T-helper 17 cell (primary cell): ENCODE measurements at places on chromosomes 7 and 10. TPM values are rescaled to one million over a fixed set of nuclear protein-coding genes. Genes with fewer than 3 reads are reported as not detected.

Gene IL2RA
- total RNA-seq: 51.7 TPM

Gene EPC1
- 178 TPM for total RNA-seq

Gene AKR1C4
- total RNA-seq: not detected

Gene ANKRD1
- not detected for total RNA-seq

Gene RADIL
- total RNA-seq: 0.55 TPM

Gene SH2D4B
- 0.30 TPM for total RNA-seq

Gene SCIN
- not detected for total RNA-seq

Gene TDRD1
- not detected for total RNA-seq

Gene PCLO
- 0.07 TPM for total RNA-seq

Gene AKR1D1
- total RNA-seq: not detected

- H3K36me3 ChIP-seq: peaks cover 13% of the 10 kb centered on the region
- peak overlapping the region; percentile 58 for H3K4me3 ChIP-seq
- no peak for DNase-seq
- H3K4me1 ChIP-seq: peaks cover 21% of the 10 kb centered on the region
- H3K27me3 ChIP-seq: no peaks in the 10 kb centered on the region
Observed at GRCh38 chr10:110241841-110242240, 34.4 kb downstream of the MXI1 start.

- no peaks in the 10 kb centered on the region for H3K4me1 ChIP-seq
- H3K27ac ChIP-seq: no peak overlapping the region
- no peak overlapping the region for H3K4me3 ChIP-seq
- no peaks in the 10 kb centered on the region for H3K27me3 ChIP-seq
- H3K36me3 ChIP-seq: no peaks in the 10 kb centered on the region
Observed at GRCh38 chr7:116180302-116180701, 30.0 kb upstream of the TES start.

DNA sequence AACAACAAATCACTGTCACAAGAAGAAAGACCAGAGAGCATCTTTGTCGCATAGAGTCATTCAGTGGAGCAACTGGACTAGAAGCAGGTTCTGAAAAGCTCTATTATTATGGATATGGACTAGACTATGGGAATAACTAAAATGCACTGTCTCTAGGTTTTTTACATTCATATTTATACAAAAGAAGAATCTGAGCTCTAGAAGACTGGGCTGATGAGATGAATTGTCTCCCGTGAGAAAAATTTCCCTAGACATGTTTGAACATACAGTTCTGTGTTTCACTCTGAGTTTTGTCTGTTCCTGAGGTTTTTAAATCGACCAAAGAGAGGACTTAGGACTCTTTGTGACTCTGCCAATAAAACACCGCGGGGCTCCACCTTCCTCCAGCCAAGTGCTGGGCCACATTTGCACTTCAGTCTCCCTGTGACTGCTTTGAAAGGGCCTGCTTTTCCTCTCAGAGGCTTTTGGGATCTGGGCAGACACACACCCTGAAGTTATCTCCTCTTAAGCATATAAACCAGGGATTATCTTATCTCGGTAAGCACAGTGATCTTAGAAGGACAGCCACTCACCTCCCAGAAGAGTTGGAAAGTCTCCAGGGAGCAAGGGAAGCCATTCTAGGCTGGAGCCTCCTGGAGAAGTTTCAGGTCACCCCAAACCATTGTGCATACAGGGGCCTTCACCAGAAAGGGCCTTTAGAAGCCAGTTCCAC is 101.0 kb upstream of the JCAD start:
- H3K4me1 ChIP-seq: peaks cover 3% of the 10 kb centered on the region
- no peak for DNase-seq
- H3K27me3 ChIP-seq: peaks cover 40% of the 10 kb centered on the region
- H3K4me3 ChIP-seq: no peak overlapping the region
- no peak overlapping the region for H3K27ac ChIP-seq
- H3K36me3 ChIP-seq: no peaks in the 10 kb centered on the region

DNA sequence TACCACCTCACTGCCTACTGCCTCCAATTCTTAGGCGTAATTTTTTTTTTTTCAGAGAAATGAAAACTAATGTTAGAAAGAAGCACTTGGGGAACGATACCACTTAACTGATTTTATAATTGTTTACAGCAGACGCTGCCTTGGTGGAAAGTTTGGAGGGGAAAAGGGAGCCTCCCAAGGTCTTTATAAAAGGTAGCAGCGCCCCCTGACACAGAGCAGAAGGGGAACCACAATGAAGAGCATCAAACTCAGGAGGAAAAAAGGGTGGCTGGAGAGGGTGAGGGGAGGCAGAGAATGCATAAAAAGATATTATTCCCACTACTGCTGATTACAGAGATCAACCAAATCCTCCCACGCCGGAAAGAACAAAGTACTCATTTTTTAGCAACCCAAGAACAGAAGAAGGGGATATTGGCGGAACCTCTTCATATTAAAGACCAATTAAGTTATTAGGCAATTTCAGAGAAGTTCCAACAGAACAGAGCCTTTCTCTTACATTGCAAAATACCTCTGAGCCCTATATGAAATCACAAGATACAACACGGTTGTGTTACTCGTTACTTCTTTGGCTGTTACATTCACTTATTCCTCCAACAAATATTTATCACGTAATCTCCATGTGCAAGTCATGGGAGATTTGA is 135.8 kb downstream of the TEX36 start:
- DNase-seq: no peak
- no peaks in the 10 kb centered on the region for H3K4me1 ChIP-seq
- no peak overlapping the region for H3K4me3 ChIP-seq

DNA sequence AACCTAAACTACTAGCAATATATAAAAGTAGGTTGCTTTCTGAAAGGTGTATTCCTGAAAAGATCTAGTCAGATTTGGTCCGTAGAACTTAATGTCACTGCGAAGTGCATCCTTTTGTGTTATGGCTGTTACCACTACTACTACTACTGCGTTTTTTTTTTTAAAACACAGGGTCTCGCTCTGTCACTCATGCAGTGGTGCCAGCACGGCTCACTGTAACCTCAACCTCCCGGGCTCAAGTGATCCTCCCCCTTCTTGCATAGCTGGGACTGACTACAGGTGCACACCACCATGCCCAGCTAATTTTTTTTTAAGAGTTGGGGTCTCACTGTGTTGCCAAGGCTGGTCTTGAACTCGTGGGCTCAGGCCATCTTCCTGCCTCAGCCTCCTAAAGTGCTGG is 14.5 kb downstream of the WIPI2 start:
- no peak for DNase-seq
- H3K27ac ChIP-seq: no peak overlapping the region
- peaks cover 8% of the 10 kb centered on the region for H3K36me3 ChIP-seq
- H3K4me3 ChIP-seq: no peak overlapping the region
- peaks cover 26% of the 10 kb centered on the region for H3K4me1 ChIP-seq
- no peaks in the 10 kb centered on the region for H3K27me3 ChIP-seq

DNA sequence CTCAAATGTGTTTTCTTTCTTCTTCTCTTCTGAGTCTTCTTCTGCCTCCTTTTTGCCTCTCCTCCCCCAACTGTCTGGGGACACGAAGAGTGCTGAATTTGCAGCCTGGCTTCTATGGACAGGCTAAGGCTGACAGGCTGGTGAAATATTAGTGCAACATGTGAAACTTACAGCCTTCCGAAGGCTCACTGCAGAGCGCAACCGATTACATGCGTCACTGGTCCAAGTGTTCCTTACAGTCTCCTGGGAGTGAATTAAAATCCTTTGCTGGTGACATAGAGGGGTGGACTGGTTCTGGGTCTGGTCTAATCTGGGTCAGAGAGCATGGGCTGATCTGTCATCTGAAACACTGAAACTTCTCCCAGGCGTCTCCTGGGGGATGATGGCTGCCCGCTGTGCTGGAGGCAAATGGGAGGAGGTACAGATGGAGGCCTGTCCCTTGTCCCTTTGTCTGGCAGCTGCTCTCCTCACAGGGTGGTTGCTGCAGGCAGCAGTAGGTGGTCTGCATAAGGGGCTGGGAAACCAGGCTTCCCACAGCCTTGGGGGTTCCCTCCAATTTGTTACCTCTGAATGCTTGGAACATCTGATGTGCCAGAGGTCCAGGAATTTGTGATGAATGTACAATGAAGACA is 143.8 kb upstream of the BMPER start:
- H3K36me3 ChIP-seq: peaks cover 2% of the 10 kb centered on the region
- no peak for DNase-seq
- H3K4me3 ChIP-seq: no peak overlapping the region

- no peaks in the 10 kb centered on the region for H3K36me3 ChIP-seq
- peaks cover 17% of the 10 kb centered on the region for H3K27me3 ChIP-seq
- no peak for DNase-seq
- H3K4me3 ChIP-seq: no peak overlapping the region
- H3K4me1 ChIP-seq: no peaks in the 10 kb centered on the region
- no peak overlapping the region for H3K27ac ChIP-seq
Observed at GRCh38 chr7:96548664-96549063, 161.0 kb downstream of the SEM1 start.

DNA sequence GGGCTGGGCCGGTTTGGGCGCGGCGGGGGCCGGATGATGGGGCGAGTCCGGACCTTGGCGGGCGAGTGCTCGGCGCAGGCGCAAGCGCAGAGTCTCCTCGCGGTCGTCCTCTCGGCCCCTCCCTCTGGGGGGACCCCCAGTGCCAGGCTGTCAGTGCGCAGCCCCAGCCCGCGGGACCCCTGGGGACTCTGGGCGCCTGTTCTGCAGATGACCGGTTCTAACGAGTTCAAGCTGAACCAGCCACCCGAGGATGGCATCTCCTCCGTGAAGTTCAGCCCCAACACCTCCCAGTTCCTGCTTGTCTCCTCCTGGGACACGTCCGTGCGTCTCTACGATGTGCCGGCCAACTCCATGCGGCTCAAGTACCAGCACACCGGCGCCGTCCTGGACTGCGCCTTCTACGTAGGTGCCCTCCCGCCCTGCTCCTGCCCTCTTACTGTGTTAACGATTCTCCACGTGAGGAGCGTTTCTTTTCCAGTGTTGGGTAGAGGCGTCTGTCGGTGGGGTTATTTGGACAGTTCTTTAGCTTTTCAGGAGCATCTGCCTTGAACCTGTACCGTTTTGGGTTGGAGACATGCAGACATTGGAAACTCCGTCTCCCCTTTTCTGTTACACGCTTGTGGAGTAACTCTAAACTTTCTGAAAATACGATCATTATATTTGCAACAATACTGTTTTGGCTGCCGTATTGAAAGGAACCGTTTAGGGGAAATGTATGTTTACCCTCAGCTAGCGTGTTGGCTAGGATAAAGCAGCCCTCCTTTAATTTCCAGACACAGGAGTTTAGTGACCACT is 706 bp downstream of the BUB3 start:
- peak; percentile 31 for DNase-seq
- peak overlapping the region; percentile 98 for H3K27ac ChIP-seq
- H3K27me3 ChIP-seq: peaks cover 5% of the 10 kb centered on the region
- H3K4me3 ChIP-seq: peak overlapping the region; percentile 100
- H3K4me1 ChIP-seq: peaks cover 45% of the 10 kb centered on the region
- peaks cover 14% of the 10 kb centered on the region for H3K36me3 ChIP-seq

- no peaks in the 10 kb centered on the region for H3K4me1 ChIP-seq
- no peaks in the 10 kb centered on the region for H3K36me3 ChIP-seq
Observed at GRCh38 chr7:51300762-51301674, 15.6 kb downstream of the COBL start.

DNA sequence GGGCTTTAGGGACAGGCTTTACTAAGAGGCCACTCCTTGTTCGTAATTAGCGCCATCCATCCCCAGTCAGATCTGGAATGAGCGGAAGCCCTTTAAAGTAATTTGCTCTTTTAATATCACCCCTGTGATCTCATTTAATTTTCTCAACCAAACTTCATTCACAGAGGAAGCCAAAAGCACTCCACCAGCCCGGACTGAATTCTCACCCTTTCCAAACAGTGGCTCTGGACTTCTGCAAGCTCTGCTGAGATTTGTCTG is 43.1 kb downstream of the UNC5B start:
- H3K27me3 ChIP-seq: peaks cover 47% of the 10 kb centered on the region
- DNase-seq: no peak
- no peak overlapping the region for H3K27ac ChIP-seq
- H3K4me1 ChIP-seq: no peaks in the 10 kb centered on the region

GRCh38 chr7:136134503-136134902 is 157.3 kb upstream of the MTPN start:
- DNase-seq: no peak
- peaks cover 3% of the 10 kb centered on the region for H3K4me1 ChIP-seq
- H3K4me3 ChIP-seq: no peak overlapping the region
- peaks cover 3% of the 10 kb centered on the region for H3K36me3 ChIP-seq
- H3K27me3 ChIP-seq: no peaks in the 10 kb centered on the region

DNA sequence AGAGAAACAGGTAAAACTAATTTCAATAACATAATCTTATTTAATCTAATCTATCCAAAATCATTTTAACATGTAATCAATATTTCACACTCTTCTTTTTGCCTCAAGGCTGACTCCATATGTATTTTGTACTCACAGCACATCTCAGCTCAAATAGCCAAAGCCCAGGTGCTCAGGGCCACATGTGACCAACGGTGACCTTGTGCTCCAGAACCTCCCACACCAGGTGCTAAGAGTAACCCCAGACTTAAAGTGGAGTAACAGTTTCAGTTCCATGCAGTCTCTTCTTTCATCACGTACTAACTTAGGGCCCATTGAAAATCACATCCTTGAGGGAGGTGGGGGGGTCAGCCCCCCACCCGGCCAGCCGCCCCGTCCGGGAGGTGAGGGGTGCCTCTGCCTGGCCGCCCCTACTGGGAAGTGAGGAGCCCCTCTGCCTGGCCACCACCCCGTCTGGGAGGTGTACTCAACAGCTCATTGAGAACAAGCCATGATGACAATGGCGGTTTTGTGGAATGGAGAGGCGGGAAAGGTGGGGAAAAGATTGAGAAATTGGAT is 47.3 kb downstream of the NCAPG2 start:
- no peak overlapping the region for H3K4me3 ChIP-seq
- DNase-seq: no peak
- peaks cover 5% of the 10 kb centered on the region for H3K4me1 ChIP-seq
- no peak overlapping the region for H3K27ac ChIP-seq
- no peaks in the 10 kb centered on the region for H3K27me3 ChIP-seq

- no peak overlapping the region for H3K27ac ChIP-seq
- H3K27me3 ChIP-seq: no peaks in the 10 kb centered on the region
- no peak overlapping the region for H3K4me3 ChIP-seq
- no peaks in the 10 kb centered on the region for H3K4me1 ChIP-seq
Observed at GRCh38 chr7:41742401-41743020, 39.6 kb upstream of the INHBA start.

GRCh38 chr10:128221807-128222206 is 95.6 kb upstream of the MKI67 start:
- peaks cover 6% of the 10 kb centered on the region for H3K4me1 ChIP-seq
- peaks cover 4% of the 10 kb centered on the region for H3K36me3 ChIP-seq
- no peak overlapping the region for H3K4me3 ChIP-seq
- peaks cover 18% of the 10 kb centered on the region for H3K27me3 ChIP-seq
- DNase-seq: no peak
- no peak overlapping the region for H3K27ac ChIP-seq

GRCh38 chr7:88665892-88666514 is 93.5 kb upstream of the ZNF804B start:
- H3K27ac ChIP-seq: no peak overlapping the region
- no peak for DNase-seq
- no peak overlapping the region for H3K4me3 ChIP-seq
- no peaks in the 10 kb centered on the region for H3K27me3 ChIP-seq

GRCh38 chr7:78254726-78255055 is 456.1 kb downstream of the PHTF2 start:
- no peak overlapping the region for H3K27ac ChIP-seq
- no peak for DNase-seq
- no peak overlapping the region for H3K4me3 ChIP-seq
- H3K4me1 ChIP-seq: no peaks in the 10 kb centered on the region

GRCh38 chr10:61795147-61795546 is 106.4 kb upstream of the ARID5B start:
- H3K36me3 ChIP-seq: no peaks in the 10 kb centered on the region
- no peaks in the 10 kb centered on the region for H3K4me1 ChIP-seq
- no peak overlapping the region for H3K4me3 ChIP-seq
- H3K27me3 ChIP-seq: no peaks in the 10 kb centered on the region
